ENCODE measurements at places on chromosomes 6 and 20. TPM values are rescaled to one million over a fixed set of nuclear protein-coding genes. Genes with fewer than 3 reads are reported as not detected.

The SLC44A4 gene
- not detected for total RNA-seq

The KCTD20 gene
- total RNA-seq: 51.3 TPM

The DEFB132 gene
- total RNA-seq: not detected

The TMEM200A gene
- 134 TPM for total RNA-seq

The RAET1E gene
- 0.17 TPM for total RNA-seq

The SLC22A2 gene
- total RNA-seq: 1.7 TPM

The ADGB gene
- not detected for total RNA-seq

The TRIM40 gene
- total RNA-seq: not detected

The TPBG gene
- total RNA-seq: 138 TPM

The SLC17A9 gene
- total RNA-seq: 25.4 TPM

The APOBEC2 gene
- total RNA-seq: not detected

The LGSN gene
- 0.07 TPM for total RNA-seq

The CCN5 gene
- 3.0 TPM for total RNA-seq

The SNRNP48 gene
- 13.4 TPM for total RNA-seq

The NANP gene
- 7.0 TPM for total RNA-seq

The LYRM2 gene
- total RNA-seq: 20.1 TPM

The POM121L2 gene
- not detected for total RNA-seq

The EPPIN gene
- total RNA-seq: 0.39 TPM
